ENCODE measurements at places on chromosomes 12 and 14.
A peak's percentile ranks its signal among the peaks of the same experiment; 100 is the strongest.

- H3K36me3 ChIP-seq: no peaks in the 10 kb centered on the region
- H3K4me1 ChIP-seq: peaks cover 3% of the 10 kb centered on the region
- H3K27ac ChIP-seq: no peak overlapping the region
- H3K4me3 ChIP-seq: no peak overlapping the region
- DNase-seq: no peak
These were observed 2.3 kb upstream of the M6PR start for GRCh38 chr12:8951744-8952143.

DNA sequence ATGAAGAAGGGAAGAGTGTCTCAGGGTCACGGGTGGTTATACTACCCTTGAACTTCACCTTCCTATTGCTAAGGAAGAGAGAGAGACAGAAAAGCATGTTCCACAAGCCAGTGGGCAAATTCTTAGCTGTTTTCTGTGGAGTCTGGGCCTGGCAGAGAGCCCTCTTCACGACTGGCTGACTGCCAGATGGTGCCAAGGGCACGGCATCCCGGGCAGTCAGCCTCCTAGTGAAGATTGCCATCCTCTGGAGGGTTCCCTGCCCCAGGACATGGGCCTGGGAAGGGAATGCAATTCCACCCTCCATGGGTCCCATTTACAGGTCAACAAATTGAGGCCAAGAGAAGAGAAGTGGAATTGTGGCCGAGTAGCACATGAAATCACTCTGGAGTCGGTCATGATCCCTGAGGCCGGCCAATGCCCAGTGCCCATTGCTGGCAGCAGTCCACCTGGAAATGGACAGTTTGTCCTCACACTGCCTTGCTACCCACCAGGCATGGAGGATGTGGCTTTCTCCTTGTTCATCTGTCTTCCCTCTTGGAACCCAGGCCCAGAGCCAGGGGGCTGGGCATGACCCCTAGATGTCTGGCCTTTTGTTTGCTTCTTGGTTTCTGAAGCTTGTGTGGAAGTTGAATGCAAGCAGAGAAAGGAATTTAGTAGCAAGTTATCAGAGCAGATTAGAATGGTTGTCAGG, 9.9 kb downstream of the TUNAR start:
- H3K4me1 ChIP-seq: no peaks in the 10 kb centered on the region
- peak; percentile 31 for DNase-seq
- no peak overlapping the region for H3K4me3 ChIP-seq
- no peak overlapping the region for H3K27ac ChIP-seq
- H3K36me3 ChIP-seq: no peaks in the 10 kb centered on the region
- peaks cover 9% of the 10 kb centered on the region for H3K27me3 ChIP-seq

- no peak overlapping the region for H3K4me3 ChIP-seq
- H3K27ac ChIP-seq: no peak overlapping the region
- peaks cover 15% of the 10 kb centered on the region for H3K36me3 ChIP-seq
These were observed 20.1 kb downstream of the CGRRF1 start for GRCh38 chr14:54529811-54530210.

GRCh38 chr14:89198544-89199329, 218.3 kb downstream of the FOXN3 start:
- H3K27me3 ChIP-seq: no peaks in the 10 kb centered on the region
- DNase-seq: no peak
- no peak overlapping the region for H3K4me3 ChIP-seq
- H3K27ac ChIP-seq: no peak overlapping the region
- no peaks in the 10 kb centered on the region for H3K36me3 ChIP-seq
- H3K4me1 ChIP-seq: no peaks in the 10 kb centered on the region

DNA sequence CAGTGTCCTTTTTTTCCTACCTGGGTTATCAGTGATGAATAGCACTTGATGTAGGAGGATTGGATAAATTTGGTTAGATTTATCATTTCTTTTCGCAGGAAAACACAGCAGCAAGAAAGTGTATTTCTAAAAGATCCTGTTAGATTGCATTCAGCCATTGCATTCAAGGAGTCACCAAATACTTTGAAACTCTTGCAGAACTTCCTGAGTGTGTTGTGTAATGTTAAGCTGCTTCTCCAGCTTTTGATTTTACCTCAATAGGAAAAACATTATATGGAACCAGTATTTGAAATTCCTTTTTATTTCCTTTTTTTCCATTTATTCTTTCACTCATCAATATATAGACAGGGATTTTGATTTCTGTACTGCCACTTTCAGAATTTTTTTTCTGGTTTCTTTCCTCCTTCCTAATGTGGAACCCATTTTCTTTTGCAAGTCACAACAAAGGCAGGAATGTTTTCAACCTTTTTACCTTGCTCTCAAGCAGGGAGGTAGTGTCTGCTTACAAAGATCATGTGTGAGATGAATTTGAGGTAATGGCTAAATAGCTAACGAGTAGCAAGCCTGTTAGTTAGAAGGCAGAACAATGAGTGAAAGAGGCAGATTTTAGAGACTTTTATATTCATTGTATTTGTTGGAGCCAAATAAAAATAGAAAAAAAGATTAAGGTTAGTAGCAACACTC, 56.2 kb downstream of the PPHLN1 start:
- H3K27ac ChIP-seq: no peak overlapping the region
- peaks cover 23% of the 10 kb centered on the region for H3K36me3 ChIP-seq
- no peaks in the 10 kb centered on the region for H3K4me1 ChIP-seq
- H3K27me3 ChIP-seq: no peaks in the 10 kb centered on the region
- no peak for DNase-seq
- no peak overlapping the region for H3K4me3 ChIP-seq

DNA sequence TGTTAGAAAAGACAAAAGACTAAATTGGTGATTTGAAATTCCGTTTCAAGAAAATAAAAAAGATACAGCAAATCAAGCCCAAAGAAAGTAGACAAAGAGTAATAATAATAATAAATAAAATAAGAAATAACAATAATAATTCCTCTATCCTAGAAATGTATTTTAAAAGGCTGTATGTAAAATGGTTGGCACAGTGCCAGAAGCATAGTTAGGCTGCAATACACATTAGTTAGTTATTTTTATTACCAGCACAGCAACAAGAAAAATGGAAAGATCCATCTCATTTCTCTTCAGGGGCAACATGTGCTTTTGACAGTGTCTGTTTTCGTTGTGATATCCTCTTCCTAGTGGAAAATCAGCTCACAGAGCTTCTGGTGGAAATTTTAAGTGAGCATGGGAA, 174.1 kb upstream of the TMTC1 start:
- no peak overlapping the region for H3K27ac ChIP-seq
- no peaks in the 10 kb centered on the region for H3K4me1 ChIP-seq
- H3K27me3 ChIP-seq: no peaks in the 10 kb centered on the region
- DNase-seq: no peak

DNA sequence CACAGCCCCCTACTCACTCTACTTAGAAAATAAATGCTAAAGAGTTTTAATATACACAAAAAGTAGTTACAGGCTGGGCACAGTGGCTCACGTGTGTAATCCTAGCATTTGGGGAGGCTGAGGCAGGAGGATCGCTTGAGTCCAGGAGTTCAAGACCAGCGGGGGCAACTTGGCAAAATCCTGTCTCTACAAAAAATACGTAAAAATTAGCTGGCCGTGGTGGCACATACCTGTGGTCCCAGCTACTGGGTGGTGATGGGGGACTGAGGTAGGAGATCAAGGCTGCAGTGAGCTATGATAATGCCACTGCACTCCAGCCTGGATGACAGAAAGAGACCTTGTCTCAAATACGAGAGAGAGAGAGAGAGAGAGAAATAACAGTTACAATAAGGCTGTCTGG, 9.9 kb upstream of the DYNC1H1 start:
- H3K27ac ChIP-seq: no peak overlapping the region
- H3K36me3 ChIP-seq: no peaks in the 10 kb centered on the region
- no peaks in the 10 kb centered on the region for H3K4me1 ChIP-seq
- H3K4me3 ChIP-seq: no peak overlapping the region

GRCh38 chr14:68695326-68695768, 97.5 kb downstream of the ZFP36L1 start:
- no peaks in the 10 kb centered on the region for H3K36me3 ChIP-seq
- H3K27ac ChIP-seq: peak overlapping the region; percentile 100
- H3K4me3 ChIP-seq: no peak overlapping the region
- no peaks in the 10 kb centered on the region for H3K27me3 ChIP-seq
- DNase-seq: peak; percentile 98
- H3K4me1 ChIP-seq: peaks cover 24% of the 10 kb centered on the region

DNA sequence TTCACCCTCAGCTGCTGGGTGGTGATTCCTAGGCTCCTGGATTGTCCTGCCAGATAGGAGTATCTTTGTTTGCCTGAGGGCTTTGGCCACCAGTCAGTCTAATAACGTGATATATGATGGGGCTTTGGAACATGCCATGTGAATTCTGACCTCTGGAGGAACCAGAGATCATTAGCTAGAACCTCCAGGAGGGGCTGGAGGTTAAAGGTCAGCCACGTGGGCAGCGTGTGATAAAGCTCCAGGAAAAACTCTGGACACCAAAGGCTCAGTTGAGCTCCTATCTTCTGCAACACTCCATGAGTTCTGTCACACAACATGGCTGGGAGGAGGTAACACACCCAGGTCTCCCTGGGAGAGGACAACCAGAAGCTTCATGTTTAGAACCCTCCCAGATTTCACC, 251.1 kb downstream of the DAD1 start:
- DNase-seq: no peak
- no peak overlapping the region for H3K27ac ChIP-seq
- no peaks in the 10 kb centered on the region for H3K27me3 ChIP-seq
- H3K4me1 ChIP-seq: peaks cover 11% of the 10 kb centered on the region
- no peak overlapping the region for H3K4me3 ChIP-seq

- no peak for DNase-seq
- H3K27me3 ChIP-seq: no peaks in the 10 kb centered on the region
- no peak overlapping the region for H3K27ac ChIP-seq
- H3K4me3 ChIP-seq: no peak overlapping the region
- peaks cover 20% of the 10 kb centered on the region for H3K36me3 ChIP-seq
- no peaks in the 10 kb centered on the region for H3K4me1 ChIP-seq
These were observed 25.4 kb downstream of the CGRRF1 start for GRCh38 chr14:54535126-54535525.

DNA sequence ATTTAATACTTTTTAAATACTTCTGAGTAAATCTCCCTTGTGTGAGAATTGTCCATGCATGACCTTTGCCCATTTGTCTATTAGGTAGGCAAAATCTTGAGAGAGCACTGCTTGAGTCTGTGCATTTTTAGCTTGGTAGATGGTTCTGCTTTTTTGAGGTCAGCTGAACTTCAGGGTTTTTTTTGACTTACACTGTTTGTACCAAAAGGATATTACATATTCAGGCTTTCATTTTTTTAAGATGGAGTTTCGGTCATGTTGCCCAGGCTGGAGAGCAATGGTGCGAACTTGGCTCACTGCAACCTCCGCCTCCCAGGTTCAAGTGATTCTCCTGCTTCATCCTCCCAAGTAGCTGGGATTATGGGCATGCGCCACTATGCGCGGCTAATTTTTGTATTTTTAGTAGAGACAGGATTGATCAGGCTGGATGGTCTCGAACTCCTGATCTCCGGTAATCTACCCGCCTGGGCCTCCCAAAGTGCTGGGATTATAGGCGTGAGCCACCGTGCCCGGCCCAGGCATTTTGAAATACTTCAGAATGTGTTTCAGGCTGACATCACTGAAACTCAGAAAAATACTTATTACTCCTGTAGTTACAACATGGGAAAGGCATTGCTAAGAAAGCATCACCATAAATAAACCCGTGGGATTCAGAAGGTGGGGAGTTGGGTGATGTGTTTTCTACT, 11.1 kb downstream of the RASSF3 start:
- no peak overlapping the region for H3K27ac ChIP-seq
- peaks cover 4% of the 10 kb centered on the region for H3K36me3 ChIP-seq
- DNase-seq: no peak
- H3K4me1 ChIP-seq: peaks cover 32% of the 10 kb centered on the region
- no peak overlapping the region for H3K4me3 ChIP-seq

DNA sequence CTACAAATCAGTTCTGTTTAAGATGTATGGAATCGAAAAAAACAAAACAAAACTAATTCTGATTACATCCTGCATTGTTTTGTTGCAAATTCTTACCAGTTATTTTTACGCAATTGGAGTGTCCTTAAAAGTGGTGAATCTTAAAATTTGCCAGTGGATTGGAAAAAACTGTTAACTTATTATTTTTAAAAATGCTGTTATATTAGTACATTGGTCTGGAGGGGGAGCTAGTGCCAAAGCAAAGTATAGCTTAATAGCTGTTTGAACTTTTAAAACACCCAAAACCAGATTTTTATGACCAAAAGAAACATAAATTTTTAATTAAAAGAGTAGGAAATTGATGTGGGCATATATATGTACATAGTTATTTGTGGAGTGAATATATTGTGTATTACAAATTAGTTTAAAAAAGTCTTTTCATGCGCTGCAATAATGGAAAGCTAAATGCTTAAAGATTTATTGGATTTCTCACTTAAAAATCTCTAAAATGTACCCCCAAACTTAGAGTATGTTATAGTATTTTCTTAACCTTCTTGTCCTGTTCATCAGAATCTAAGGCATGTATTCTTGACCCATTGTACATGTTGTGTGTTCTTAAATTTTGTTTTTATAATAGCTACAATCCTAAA, 2.5 kb downstream of the FUT8 start:
- no peak overlapping the region for H3K4me3 ChIP-seq
- H3K4me1 ChIP-seq: peaks cover 10% of the 10 kb centered on the region
- no peaks in the 10 kb centered on the region for H3K36me3 ChIP-seq
- H3K27ac ChIP-seq: no peak overlapping the region

GRCh38 chr12:70330158-70330557, 35.9 kb upstream of the KCNMB4 start:
- no peaks in the 10 kb centered on the region for H3K27me3 ChIP-seq
- H3K4me3 ChIP-seq: no peak overlapping the region
- peaks cover 23% of the 10 kb centered on the region for H3K36me3 ChIP-seq
- no peak for DNase-seq

DNA sequence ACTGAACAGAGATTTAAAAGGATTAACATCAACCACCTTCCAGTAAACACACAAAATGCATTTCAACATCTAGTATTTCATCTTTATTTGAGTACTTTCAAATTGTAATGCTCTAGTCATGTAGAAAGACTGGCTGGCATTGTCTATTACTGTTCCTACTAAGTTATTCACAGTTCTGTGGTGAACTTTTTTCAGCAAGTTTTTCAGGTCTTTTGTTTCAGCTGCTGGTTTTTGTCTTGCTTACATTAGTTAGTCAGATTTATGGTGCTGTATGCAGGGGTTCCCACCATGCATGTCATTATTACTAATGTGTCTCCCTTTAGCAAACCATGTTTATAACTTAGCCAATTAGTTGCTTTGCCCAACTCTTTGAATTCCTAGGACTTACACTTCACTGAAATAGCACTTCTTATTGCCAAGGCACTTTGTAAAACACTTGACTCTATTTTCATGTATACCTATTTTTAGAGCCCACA, 253.4 kb upstream of the KITLG start:
- H3K4me3 ChIP-seq: no peak overlapping the region
- no peak for DNase-seq
- H3K27me3 ChIP-seq: no peaks in the 10 kb centered on the region
- H3K36me3 ChIP-seq: no peaks in the 10 kb centered on the region

GRCh38 chr14:96181186-96182056, 23.2 kb upstream of the BDKRB2 start:
- no peak for DNase-seq
- H3K36me3 ChIP-seq: no peaks in the 10 kb centered on the region
- no peak overlapping the region for H3K4me3 ChIP-seq
- no peak overlapping the region for H3K27ac ChIP-seq
- peaks cover 4% of the 10 kb centered on the region for H3K4me1 ChIP-seq

- no peaks in the 10 kb centered on the region for H3K36me3 ChIP-seq
- no peak overlapping the region for H3K4me3 ChIP-seq
- H3K27me3 ChIP-seq: no peaks in the 10 kb centered on the region
- H3K4me1 ChIP-seq: no peaks in the 10 kb centered on the region
These were observed 17.4 kb downstream of the BICDL1 start for GRCh38 chr12:120006258-120006975.

GRCh38 chr12:46785382-46785781, 40.4 kb downstream of the SLC38A4 start:
- no peaks in the 10 kb centered on the region for H3K27me3 ChIP-seq
- peak overlapping the region; percentile 97 for H3K27ac ChIP-seq
- no peak overlapping the region for H3K4me3 ChIP-seq
- no peak for DNase-seq

All from RWPE2 (cell line).